Transverse colon (tissue), 4 donors: ENCODE measurements at places on chromosomes 11 and 22.
A peak's percentile ranks its signal among the peaks of the same experiment; 100 is the strongest.

DNA sequence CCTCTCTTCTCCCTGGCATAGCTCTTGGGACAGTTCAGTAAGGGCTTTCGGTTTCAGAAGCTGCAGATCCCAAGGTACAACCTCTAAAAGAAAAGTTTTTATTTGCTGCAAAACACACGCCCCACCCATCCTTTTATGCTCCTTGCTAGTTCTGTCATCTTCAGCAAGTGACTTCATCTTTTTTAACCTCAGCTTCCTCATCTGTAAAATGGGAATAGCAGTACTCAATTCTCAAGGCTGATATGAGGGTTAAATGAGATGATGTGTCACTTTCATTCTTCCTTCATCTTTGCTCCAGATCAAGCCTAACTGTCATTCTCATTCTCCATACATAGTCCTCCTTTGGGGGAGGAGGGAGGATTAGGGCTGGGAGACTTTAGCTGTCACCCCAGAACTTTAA, 90.0 kb upstream of the ALX4 start:
- no peak for DNase-seq

DNA sequence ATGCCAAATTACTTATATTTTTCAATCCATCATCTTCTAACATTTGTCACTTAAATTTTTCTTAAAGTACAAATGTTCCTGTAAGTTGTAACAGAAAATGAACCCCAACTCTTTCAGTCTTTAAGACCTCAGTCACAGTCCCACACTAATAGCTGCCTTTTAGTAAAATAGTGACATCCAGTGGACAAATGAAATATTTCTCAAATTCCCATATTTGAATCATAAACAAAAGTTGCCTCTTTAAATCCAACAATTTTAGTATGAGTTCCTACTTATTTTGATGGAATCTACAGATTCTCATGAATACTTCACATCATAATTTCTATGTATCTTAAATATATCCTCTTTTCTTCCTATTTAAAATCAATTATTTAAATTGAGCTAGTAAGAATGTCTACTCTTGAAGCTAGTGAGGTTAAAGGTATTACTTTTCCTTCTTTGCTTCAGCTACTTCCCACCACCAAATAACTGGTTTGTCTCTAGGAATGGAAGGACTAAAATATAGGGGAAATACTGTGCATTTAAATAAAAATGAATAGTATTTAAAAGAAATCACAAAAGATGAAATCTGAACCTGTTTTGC, 9.2 kb downstream of the LIN7C start:
- DNase-seq, result no peak

- DNase-seq, result no peak
Observed at GRCh38 chr11:94131047-94131717, 2.5 kb downstream of the PANX1 start.

GRCh38 chr11:70341881-70342429, 56.4 kb upstream of the CTTN start:
- DNase-seq, result no peak

DNA sequence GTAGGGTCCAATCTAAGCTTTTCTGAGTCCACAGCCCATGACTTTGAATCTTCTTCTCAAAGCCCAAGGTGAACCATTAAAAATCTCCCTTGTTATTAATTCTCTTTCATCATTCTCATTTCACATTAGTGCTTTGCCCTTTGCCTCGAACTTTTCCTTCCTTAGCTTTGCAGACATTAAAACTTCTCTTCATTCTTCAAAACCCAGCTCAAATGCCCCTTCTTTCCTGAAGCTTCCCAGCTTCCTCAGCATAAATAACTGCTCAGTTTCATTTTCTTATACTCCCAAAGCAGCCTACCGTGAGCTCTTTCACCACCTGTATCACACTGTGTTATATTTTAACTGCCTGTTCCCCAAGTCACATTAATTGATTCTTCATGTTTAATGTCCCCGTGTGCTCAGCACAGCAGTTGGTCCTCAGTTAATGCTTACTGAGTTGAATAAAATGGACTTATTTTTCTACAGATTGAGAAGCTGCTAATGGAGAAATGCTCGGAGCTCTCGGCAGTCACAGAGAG, 62.0 kb downstream of the INSC start:
- no peak for DNase-seq

DNA sequence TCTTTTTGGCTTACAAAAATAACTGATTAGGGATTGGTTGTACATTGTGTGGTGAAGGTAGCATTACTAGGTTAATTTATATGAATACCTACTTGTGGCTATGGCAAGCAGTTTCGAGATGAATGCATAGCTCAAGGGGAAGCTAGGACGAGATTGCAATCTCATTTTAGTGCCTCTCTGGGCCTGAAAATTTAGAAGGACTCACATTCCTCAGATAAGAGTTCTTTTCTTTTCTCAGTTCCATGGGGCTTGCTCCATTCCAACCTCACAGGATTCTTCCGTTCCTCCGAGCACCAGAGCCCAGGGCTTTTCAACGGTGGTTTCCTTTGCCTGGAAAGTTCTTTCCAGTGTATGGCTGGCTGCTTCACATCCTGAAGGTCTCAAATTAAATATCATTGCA, 82.1 kb downstream of the CECR2 start:
- no peak for DNase-seq

DNA sequence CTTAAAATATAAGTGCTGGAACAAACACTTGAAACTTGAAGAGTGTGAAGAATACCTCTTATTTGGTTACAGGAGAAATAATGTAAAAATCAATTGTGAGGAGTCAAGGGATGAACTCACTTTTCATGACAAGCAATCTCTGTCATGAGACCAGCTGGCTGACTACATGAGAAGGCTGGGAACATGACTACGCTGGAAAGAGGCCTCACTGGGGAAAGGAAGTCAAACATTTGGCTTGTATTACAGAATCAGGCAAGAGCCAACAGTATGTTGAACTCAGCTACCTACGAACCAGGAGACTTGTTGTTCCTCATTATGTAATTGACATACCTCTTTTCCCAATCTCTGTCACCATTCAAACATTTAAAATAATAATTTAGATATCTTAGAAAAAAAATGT, 14.4 kb downstream of the DCDC1 start:
- no peak for DNase-seq

- peak; percentile 48 for DNase-seq
Observed at GRCh38 chr11:59273373-59273841, 60.7 kb upstream of the MPEG1 start.
